ENCODE measurements at places on chromosomes 3 and 15.

GRCh38 chr3:72345237-72345878, 502.9 kb downstream of the SHQ1 start:
- no peak for DNase-seq

- peak; percentile 87 for DNase-seq
Observed at GRCh38 chr15:38398134-38398533, 55.8 kb upstream of the FAM98B start.

- peak; percentile 13 for DNase-seq
Observed at GRCh38 chr15:62241135-62241770, 76.2 kb upstream of the C2CD4B start.

GRCh38 chr3:117016378-117016777, 306.8 kb downstream of the TUSC7 start:
- no peak for DNase-seq

- peak; percentile 78 for DNase-seq
Observed at GRCh38 chr3:102979682-102980354, 545.0 kb downstream of the ZPLD1 start.

All from AG08395 (cell line).